ENCODE measurements at places on chromosomes 2 and 18.

- no peak for DNase-seq
Observed at GRCh38 chr18:24127735-24128134, 11.1 kb upstream of the CABYR start.

DNA sequence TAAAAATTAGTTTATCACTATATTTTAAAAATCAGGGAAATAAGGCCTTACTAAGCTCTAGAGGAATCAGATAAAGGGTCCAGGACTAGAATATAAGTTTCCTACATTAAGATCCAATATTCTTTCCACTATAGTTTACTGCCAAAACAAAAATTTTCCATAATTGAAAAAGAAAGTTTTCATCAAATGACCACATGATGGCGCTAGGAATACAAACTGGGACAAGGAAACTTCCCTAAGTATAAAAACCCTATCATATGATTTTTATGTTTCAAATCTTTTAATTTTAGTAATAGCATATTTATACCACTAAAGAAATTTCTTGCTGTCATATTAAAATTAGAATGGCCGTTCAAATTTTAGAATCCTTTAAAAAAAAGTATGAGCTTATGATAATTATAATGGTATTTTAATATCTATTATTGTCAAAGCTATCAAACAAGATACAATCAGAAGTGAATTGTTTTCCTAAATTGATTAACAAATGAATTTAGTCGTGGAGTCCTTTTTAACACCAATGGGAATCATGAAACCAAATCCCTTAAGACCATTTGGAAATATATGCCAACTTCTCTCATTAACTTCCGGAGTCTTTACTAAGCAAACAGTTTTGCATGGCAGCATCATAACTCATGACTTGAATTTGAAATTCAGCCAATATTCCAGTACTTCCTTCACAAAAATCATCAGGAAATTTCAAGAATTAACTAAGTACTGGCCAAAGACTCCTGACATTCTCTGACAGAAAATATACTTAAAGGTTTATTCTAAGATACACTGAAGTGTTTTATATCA lies 70.3 kb downstream of the SCN1A start:
- DNase-seq: peak; percentile 20

DNA sequence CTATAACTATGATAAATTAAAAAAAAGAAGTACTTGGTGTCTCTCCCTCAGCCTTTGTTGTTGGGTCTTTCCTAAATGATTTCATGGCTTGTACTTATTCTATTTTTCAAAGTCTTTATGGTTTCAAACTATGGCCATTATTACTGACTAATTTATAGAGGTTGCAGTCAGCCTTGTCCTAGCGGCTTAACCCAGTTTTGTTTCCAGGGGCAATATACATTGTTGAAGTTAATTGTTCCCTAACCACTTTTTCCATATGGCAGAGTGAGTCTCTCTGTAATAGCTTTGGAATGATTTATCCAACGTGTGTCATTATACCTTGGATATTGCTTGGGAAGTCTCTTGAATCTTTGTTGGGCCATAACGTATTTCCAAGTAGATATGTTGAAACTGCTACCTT lies 408.8 kb downstream of the HRH4 start:
- DNase-seq: no peak

- DNase-seq: no peak
Observed at GRCh38 chr2:167438206-167438605, 549.9 kb downstream of the XIRP2 start.

GRCh38 chr2:201176081-201176481 lies 6.9 kb upstream of the CASP10 start:
- no peak for DNase-seq

GRCh38 chr2:86226070-86226469 lies 26.8 kb downstream of the MRPL35 start:
- DNase-seq: no peak

DNA sequence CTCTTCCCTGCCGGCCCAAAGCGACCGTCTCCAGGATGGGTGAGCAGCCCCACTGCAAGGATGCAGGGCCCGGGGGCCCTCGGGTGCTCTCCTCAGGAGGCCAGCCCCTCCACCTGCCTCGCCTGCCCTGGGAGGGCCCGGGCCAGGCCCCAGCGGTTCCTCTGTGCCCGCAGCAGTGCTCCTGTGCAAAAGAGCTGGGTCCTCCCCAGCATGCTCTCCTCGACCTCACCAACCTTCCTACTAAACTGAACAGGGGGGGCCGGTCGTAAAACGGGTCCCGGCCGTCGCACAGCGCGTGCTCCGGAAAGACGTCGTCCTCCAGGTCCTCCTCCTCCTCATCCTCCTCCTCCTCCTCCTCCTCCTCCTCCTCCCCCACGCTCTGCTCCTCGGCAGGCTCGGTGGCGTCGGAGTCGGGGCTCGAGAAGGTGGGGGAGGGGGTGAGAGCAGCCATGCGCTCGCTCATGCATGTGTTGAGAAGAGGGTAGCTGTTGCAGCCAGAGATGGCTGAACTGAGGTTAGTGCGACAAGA lies 62.9 kb downstream of the KIF1A start:
- no peak for DNase-seq

DNA sequence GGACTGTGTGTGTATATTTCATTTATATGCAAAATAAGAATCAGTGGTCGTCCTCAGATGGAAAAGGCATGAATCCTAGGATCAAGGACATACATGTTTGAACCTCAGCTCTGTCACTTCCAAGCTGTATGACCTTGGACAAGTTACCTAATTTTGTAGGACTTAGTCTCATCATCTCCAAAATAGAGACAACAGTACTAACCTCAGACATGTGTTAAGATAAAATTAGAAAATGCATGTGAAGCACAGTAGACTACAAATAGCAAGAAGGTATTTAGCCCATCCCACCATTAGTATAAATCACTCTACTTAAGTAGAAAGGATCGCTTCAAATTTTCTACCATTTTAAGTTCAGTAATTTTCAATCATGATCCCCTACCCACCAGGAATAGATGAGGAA lies 309.8 kb downstream of the ZEB2 start:
- no peak for DNase-seq

GRCh38 chr2:130845505-130846085 lies 8.9 kb downstream of the ARHGEF4 start:
- DNase-seq: no peak
